Putamen (tissue), 1 donor: ENCODE measurements at places on chromosomes 5 and 9.
A peak's percentile ranks its signal among the peaks of the same experiment; 100 is the strongest.

DNA sequence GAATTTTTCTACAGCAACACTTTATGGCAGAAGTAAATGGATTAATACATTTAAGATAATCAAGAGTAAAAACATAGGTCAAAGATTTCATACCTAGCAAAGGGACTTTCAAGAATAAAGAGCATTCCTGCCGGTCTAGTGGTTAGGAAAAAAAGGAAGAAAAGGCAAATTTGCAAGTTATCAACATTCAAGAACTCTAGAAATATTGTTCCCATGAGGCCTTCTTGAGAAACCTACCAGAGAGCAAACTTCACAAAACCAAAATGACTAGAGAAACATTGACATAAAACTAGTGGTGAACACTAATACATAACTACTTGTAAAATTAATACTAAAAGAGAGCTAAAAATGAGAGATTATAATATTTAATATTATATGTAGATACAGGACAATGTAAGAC, 320.2 kb upstream of the RGMB start:
- DNase-seq = no peak

DNA sequence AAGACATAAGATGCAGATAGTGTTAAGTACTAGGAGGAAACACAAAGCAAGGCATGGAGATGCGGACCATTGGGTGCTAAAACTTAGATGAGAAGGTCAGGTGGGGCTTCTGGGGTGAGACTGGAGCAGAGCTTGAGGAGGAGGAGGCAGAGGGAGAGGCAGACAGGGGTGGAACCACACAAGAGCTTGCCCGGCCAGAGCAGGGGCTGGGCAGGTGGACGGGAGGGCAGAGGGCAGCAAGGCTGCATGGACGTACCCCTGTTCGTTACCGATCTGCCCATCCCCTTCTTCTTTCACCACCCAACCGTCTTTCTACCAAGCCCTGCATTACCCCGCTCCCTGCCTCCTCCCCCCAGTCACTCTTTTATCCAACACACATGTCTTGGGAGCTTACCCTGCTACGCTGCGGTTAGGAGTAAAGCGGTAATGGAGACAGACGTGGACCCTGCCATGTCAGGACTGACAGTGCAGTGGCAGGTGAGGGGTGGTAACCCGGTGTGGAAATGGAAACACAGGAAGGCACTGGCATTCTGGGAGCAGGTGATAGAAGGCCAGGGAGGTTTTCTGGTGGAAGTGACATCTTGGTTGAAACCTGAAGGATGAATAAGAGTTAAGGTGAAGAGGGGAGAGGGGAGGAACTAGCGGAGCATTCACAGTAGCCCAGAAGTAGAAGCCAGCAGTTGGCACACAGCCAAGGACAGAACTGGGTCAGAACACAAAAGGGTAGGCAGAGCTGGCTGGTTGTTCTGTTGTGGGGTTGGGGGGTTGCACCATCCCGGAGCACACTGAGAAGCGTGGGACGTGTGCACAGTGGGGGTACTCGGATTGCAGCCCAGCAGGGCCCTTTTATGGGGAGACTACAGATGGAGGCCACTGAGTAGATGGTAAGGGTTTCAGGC, 167.2 kb downstream of the CACNA1B start:
- peak; percentile 55 for DNase-seq

DNA sequence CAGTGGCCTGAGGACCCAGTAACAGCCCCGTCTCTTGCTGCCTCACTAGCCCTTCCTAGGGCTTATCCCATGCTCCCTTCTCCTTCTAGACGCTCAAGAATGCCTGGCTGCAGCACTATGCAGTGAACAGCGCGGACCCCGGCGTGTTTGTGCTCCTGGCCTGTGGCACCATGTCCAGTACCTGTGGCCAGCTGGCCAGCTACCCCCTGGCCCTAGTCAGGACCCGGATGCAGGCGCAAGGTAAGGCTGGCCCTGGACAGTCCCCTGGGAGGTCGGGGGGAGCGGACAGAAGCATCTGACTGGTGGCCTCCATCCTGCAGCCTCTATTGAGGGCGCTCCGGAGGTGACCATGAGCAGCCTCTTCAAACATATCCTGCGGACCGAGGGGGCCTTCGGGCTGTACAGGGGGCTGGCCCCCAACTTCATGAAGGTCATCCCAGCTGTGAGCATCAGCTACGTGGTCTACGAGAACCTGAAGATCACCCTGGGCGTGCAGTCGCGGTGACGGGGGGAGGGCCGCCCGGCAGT, 20.5 kb downstream of the PTGES2 start:
- no peak for DNase-seq

DNA sequence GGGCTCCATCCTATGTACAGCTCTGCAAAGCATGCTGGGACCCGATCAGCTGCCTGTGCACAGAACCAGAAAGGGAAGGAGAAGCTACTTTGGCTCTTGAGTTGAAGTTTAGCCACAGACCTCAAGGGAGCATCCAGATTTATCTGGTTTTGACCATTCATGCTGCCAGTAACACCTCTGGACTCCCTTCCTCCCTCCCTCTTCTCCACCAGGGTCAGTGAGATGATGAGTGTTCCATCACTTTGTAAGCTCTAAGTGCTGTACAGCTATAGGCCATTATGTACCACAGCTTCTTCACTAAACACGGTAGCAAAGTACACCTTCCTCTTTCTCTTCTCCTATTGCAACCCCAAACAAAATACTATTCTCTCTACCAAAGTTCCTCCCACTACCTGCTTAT, 77.9 kb downstream of the GLIS3 start:
- no peak for DNase-seq

DNA sequence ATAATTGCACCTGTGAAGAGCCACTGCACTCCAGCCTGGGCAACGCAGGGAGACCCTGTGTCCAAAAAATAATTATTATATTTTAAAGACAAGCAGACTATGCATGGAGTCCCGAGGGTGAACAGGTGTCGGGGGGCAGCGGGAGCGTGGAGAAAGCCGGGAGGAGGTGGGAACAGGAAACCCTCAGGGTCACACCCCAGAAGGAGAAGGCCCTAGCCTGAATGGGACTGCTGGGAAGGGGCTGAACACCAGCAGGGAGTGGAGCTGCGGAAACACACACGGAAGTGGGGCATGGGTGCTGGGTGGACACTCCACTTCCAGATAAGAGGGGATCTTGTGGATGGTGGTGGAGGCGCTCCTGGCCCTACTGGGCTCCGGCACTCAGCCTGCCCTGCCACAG, 12.8 kb downstream of the SURF6 start:
- no peak for DNase-seq

DNA sequence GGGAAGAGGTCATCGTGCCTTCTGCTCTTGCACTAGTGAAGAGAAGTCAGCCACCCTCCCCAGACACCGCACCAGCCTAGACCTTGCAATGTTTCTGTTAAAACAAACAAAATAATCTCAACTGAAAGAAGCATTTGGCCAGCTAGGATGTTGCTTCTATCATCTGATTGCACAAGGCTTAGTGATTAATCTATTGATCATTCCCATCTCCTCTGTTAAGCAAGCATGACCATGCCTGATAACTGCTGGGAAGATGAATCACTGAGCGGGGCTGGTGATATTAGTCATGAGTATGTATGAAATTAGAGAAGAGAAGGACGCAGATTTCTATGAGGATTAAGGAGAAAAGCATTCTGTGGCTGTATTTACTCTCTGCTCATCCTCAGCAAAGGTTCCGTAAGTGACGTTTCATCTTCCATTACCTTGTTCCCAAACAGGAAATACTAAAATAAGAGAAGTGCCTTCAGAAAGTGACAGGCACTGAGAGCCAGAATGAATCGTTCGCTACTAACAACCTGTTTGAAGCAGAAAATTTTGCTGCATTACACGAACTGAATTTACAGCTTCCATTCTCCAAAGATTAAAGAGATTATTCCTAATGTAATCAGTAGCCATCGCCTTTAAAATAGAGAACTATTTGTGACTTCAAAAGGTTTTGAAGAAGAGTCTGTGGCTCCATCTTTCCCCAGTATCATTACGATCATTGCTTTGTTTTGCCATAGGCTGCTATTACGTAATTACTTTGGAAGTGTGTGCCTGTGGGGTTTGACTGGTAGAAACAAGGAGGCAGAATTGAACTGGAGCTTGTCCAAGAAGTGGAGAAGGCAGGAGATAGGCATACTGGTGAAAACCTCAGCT, 219.1 kb downstream of the MED10 start:
- no peak for DNase-seq

- DNase-seq = no peak
These were observed 10.6 kb downstream of the C1QTNF2 start for GRCh38 chr5:160359816-160360215.

DNA sequence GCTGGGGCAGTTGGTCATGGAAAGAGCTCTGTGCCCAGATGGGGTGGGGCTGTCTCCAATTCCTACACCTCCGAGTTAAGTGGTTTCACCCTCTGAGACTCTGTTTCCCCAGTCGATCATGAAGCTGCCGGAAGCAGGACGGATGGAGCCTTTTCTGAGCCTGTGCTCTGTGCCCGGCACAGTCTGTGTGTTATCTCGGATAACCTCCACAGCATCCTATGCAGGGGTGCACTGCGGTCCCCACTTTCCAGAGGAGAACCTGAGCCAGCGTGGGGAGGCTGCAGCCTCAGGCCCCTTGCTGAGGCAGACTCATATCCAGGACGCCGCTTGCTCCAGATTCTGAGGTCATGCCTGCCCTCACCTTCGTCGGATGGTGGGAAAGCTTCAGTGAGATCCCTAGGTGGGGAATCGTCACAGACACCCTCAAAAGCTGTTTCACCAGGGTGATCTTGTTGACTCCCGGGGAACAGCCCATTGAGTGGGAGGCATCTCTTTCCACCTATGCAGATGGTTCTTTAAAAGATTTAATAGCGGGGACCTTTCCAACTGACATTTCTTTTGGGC, 6.9 kb upstream of the COL5A1 start:
- no peak for DNase-seq

- no peak for DNase-seq
These were observed 301.6 kb downstream of the NR3C1 start for GRCh38 chr5:143101725-143102386.

- no peak for DNase-seq
These were observed 63.6 kb downstream of the ARHGAP26 start for GRCh38 chr5:142833517-142834449.

DNA sequence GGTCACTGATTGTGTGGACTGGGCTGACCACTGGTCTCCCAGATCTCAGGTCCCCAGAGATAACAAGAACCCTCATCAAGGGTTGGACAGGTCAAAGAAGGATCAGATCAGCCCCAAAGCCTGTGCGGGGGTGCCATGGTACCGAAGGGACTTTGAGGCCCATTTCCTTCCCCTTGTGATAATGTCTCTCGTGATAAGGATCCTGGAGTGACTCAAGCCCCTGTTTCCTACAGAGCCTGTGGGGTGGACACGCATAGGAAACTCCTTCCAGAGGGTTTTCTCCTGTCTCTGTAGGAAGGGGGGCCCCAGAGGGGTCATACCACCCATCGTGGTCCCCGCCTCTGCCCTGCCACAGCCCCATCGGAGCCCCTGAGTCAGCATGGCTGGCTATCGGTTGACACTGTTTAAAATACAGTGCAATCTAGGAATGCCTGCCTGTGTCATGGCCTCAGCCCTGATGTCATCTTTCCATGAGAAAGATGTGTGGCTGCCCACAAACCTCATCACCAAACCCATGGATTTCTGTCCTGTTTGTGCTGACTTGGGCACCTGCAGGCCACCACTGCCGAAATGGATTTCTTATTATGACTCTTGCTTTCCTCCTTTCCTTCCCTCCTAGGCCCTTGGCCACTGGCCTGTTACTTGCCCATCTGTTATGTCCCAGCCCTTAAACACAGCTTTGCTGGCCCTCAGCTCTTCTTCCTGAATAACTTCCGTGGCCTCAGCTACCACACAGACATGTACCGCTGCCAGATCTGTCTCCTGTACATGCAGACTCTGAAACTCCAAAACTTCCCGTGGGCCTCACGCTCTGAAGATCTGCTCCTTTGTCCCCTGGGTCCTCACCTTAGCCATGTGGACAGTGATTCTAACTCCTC, 2.9 kb upstream of the CSF2 start:
- no peak for DNase-seq

DNA sequence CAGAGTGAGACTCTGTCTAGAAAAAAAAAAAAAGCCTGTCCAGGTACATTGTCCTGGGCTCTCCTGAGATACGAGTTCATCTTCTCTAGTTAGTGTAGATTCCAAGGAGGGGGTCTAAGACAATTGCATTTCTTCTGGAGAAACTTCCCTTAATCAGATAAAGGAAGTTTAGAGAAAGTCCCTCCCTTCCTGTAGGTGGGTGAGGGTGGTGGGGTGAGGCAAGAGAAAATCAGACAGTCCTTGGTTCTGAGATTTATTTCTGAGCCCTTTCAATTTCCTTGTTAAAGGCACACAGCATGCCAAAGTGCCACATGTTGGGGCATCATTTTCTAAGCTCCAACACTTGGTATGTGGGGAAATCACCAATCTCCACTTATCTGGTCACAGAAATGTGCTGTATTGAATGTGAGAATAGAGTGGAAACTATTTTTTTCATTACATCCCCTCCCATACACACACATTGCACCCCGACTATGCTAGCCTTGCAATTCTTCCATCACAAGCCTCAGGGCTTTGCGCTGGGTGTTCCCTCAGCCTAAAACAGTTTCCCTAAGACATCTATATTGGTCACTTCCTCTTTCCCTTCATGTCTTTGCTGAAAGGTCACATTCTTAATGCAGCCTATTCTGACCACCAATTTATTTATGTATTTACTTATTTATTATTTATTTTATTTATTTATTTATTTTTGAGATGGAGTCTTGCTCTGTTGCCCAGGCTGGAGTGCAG, 5.1 kb upstream of the TUT7 start:
- no peak for DNase-seq

GRCh38 chr9:128208946-128209669, 5.9 kb downstream of the DNM1 start:
- DNase-seq = no peak

- no peak for DNase-seq
These were observed 9.1 kb downstream of the WWC1 start for GRCh38 chr5:168300326-168301182.

DNA sequence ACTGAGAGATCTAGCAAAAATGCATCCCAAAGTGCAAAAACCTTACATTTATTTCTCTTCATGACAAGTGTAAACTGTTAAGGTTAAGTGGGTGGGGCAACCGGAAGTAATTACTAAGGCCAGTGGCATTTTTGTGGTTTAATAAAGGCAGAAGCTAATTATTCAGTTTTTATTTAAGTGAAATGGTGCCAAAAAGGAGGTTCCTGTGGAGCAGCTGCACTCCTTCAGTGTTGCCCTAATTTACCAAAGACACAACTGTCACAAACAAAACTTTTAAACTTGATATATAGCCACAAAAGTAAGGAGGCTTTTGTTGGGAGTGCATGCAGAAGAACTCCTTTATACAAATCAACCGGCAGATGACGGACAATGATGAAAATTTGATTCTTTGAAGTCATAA, 81.6 kb downstream of the NDUFS4 start:
- DNase-seq = no peak

GRCh38 chr9:336039-336438, 121.4 kb downstream of the DOCK8 start:
- DNase-seq = no peak

- no peak for DNase-seq
These were observed 43.8 kb upstream of the FCN1 start for GRCh38 chr9:134961331-134962064.

- no peak for DNase-seq
These were observed 89.6 kb downstream of the RAPGEF1 start for GRCh38 chr9:131650254-131650653.
